ENCODE measurements at places on chromosomes 1 and 21.

DNA sequence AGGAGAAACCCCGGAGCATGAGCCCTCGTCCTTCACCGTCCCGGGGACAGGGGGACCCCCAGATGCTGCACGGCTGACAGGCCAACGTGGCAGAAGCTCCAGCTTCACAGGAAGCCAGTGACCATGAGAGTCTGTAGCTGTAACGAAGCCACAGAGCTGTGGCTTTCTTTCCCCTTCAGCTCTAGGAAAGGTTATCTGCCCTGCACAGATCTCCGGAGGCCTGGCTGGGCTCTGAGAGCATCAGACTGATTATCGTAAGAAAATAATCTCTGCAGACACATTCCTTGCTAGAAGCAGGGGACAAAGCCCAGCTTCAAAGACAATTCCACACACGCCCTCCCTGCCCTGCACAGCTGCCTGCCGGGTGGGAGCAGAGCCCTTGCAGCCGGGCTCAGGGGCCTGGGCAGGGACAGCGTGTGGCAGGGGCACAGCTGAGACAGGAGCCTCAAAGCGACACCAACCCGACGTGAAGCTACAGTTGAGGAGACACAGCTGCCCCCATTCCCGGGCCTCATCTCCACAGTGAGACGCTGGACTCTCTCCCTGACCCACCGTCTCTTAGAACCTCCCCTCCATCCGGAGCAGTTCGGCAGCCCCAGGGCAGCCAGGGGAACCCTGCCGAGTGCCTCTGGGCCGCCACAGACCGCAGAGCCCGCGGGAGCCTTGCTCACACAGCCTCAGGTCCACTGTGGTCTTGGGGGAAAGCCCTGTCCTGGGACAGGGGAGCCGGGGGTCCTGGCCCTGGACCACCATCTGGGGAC lies 30.6 kb downstream of the POFUT2 start:
- no peak for DNase-seq

- DNase-seq: no peak
Measured at GRCh38 chr21:45987121-45987711, 5.6 kb downstream of the COL6A1 start.

DNA sequence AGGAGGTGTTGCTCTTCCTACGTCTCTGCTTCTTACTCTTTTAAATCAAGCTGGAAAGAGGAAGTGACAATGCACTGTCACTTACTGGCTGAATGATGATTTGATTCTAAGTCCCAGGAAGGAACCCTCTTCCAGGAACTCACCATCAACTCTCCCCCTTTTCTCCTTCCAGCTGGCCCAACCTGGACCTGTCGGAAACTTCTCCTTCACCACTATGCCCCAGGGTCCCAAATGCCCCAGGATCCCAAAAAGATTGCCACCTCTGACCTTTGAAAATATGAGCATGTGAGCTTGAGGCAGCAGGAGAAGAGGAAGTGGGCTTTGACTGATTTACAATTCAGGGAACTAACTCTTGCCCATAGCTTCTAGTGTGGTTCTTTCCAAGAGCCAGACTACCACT lies 5.3 kb upstream of the ADAMTS5 start:
- DNase-seq: no peak

GRCh38 chr1:9792156-9793042 lies 31.4 kb downstream of the CLSTN1 start:
- no peak for DNase-seq

GRCh38 chr1:150141452-150141851 lies 8.3 kb upstream of the PLEKHO1 start:
- DNase-seq: no peak

- no peak for DNase-seq
Measured at GRCh38 chr1:72284348-72285073, 2.2 kb upstream of the NEGR1 start.

DNA sequence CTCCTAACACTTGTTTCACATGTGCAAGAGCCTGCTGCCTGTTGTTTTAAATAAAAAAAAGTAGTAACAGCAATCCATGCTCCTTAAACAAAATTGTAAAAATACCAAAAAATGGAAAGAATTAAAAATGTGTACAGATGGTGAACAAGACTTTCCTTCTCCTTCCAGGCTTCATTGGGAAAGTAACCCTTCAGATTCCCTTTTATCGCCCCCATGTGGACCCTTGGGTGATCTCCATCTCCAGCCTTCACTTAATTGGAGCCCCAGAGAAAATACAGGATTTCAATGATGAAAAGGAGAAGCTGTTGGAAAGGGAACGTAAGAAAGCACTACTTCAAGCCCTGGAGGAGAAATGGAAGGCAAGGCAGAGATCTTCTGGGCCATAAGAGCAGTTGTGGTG lies 14.2 kb downstream of the VPS13D start:
- no peak for DNase-seq

DNA sequence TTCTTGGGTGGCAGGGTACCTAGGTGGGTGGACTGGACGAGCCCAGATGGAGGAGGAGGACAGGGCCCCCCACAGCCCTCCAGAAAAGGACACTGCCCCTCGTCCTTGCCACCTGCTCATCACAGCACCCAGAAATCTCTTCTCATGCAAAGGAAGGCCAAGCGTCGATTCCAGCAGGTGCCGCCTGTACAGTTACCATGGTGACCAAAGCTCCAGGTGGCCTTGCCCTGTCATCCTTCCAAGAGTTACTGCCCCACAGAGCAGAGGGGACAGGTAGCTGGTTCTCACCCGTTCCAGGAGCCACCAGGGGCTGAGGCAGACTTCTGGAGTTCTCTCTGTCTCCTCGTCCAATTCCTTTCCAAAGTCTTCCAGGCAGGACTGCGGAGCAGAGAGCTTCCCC lies 119.9 kb upstream of the VAMP3 start:
- no peak for DNase-seq

GRCh38 chr1:2633366-2633935 lies 635 bp upstream of the MMEL1 start:
- DNase-seq: no peak

GRCh38 chr1:67561704-67562113 lies 123.3 kb upstream of the GADD45A start:
- DNase-seq: peak; percentile 64

DNA sequence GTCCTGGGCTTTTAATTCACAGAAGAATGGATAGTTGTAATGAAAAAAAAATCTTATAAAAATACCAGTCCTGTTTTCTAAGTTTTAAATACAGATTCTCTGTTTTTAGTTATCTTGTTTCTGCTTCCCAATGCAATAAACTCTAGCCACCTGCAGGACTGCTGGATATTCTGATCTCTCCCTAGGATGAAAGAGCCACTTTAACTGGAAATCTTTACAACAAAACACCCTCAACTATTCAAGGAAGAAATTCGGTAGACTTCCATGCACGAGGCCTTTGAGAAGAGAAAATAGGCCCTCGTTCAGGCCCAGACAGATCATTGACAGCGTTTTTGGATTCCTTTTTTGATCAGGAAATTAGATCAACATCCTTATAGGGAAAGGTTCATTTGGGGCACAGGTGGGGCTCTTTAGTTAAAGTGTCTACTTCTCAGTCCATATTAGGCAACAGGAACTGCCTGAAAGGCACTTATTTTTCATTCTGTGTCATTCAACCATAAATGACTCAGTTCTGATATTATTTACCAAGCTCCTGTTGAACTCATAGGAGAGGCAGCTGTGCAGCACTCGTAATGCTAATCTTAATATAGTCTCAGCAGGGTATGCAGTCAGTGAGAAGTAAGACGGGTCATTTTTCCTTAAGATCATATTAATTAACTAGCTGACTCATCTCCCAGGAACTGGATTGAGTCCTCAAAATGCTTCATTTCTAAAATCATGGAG lies 71.1 kb upstream of the ERRFI1 start:
- DNase-seq: no peak

GRCh38 chr1:180253585-180254495 lies 23.8 kb downstream of the LHX4 start:
- DNase-seq: no peak

DNA sequence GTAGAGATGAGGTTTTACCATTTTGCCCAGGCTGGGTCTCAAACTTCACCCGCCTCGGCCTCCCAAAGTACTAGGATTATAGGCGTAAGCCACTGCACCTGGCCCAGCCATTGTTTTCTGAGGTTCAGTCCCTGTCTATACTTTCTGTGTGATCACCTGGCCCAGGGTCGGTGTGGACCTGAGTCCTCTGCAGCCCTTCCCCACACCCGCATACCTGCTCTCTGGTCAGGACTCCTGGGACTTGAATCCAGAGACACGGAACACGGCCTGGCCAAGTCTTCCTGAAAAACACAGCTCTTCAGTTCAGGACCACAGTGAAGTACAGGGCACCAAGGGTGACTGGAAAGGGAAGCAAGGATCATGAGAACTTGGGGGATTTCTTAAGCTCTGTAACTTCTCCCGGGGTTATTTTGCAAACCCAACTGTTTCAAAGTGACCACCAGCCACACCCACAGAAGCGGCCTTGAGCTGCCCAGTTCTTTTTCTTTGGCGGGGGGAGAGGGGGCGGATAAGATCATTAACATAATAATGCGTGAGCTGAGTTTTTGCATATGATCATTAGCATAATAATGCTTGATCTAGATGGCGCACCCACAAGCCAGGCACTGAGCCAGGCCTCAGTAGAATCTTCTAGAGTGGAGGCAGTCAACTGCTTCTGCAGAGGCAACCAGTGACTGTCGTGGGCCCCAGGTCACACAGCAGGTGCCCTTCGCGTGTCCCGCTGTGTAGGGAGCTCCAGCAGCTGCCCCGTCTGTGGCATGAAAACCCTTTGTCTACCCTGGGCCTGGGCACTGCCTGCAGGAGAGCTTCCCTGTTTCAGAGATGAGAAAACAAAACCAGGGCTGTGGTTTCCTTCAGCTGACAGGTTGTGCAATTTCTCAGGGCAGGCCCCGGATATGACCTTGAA lies 1.7 kb upstream of the NADK start:
- DNase-seq: peak; percentile 51

DNA sequence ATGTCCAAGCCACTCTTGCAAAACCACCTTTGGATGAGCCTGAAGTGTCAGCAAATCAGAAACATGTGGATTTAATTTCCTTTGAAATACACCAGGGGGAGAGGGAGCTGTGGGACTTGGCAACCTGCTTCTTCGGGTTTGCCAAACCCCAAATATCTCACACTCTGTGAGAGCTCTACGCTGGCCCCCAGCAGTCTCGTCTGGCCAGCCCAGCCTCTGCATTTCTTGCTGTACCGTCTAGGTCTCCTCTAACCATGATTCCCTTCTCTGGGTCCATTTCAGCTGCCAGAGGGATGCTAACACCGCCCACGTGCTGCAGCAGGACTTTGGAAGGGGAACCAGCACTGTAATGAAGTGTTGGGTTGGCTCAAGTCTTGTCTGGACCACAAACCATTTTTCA lies 114.6 kb downstream of the MRPS6 start:
- DNase-seq: no peak

DNA sequence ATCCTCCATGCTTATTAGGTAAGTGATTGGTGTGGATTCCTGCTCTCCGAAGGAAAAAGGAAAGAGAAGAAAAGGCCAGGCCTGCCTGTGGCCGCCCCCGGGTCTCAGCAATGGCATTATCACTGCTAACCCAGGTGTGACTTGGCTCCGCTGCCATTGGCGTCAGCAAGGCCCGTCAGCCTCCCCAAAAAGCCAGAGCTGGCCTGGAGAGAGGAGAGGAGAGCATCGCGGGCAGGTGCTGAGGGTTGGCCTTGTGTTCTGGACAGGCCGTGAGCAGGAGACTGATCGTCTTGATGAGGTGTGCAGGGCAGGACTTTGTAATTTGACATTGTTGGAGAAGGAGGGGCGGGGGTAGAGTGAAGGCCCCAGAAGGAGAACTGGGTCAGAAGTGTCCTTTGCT lies 186.4 kb downstream of the CAMTA1 start:
- DNase-seq: no peak

DNA sequence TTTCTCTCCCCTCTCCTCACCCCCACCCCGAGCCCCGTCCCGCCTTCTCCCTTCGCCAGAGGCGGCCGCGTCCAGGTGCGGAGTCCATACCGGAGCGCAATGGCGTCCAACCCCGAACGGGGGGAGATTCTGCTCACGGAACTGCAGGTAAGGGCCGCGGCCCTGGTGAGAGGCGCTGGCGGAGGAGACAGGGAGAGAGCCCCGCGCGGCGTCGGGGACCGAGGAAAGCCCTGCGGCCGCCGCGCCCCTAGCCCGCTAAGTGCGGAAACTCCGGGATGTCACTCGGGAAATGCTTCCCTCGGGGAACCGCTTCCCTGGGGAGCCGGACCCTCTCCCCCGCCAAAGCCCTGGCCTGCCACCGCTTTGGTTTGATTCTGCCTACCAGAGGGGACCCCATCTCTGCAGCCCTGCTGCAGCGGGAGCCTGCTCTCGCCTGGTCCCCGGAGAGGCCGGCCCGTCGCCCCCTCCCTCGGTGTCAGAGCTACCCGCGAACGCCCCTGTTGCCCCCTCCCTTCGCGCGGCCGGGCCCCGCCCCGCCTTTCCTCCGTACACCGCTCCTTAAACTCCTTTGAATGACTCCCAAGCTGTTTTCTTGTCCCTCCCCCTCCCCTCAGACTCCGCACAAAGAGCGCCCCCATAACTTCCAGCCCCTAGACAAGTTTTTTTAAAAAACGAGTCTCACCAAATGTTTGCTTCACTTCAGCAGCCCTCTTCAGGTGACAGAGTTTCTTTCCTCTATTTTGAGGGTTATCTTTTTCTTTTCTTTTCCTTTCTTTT lies 597 bp downstream of the PKN2 start:
- peak; percentile 41 for DNase-seq

- DNase-seq: no peak
Measured at GRCh38 chr1:4853904-4854303, 199.5 kb downstream of the AJAP1 start.

DNA sequence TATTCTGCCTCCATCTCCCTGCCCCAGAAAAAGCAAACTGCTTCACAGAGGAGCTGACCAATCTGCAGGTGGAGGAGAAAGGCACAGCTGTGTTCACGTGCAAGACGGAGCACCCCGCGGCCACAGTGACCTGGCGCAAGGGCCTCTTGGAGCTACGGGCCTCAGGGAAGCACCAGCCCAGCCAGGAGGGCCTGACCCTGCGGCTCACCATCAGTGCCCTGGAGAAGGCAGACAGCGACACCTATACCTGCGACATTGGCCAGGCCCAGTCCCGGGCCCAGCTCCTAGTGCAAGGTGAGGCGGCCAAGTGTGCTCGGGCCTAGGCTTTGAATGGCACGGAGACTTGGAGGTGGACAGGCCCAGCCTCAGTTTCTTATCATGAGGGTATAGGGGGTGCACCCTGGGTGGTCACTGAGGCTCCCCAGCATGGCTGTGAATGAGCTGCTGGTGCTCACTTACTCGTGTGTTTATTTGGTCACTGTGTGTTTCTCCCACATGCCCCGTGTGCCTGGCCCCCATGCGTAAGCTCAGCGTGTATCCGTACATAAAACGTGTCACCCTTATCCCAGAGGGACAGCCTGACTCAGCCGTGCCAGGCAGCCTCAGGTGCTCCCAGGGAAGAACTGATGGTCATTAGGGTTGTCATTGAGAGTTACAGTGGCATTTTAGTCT lies 75.8 kb downstream of the OBSCN start:
- DNase-seq: no peak

DNA sequence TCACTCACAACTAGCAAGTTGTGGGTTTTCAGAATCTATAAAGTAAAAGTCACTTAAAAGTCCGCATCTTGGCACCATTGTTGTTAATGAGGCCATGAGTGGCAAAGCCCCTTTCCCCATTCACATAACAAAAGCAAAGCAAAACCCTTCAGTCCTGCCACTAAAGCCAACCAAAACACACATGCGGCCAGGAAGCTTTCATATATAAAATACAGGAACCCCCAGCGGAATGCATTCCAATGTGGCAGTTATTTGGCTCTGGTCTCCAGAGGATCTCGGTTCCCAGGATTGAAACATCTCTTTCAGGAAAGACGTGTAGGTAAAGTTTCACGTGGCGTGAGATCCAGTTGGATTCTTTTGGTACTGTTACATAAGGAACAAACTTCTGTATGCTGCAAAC lies 2.5 kb upstream of the LBR start:
- DNase-seq: no peak
